Natural killer cell treated with Interleukin-12 subunit alpha and Interleukin-12 subunit beta and Interleukin-15 and Interleukin-18, amount 100 ng/mL, for 72 hours (primary cell): ENCODE measurements at places on chromosomes 4 and X.

GRCh38 chrX:40169193-40170101, 71.7 kb upstream of the BCOR start:
- DNase-seq = peak; percentile 74

DNA sequence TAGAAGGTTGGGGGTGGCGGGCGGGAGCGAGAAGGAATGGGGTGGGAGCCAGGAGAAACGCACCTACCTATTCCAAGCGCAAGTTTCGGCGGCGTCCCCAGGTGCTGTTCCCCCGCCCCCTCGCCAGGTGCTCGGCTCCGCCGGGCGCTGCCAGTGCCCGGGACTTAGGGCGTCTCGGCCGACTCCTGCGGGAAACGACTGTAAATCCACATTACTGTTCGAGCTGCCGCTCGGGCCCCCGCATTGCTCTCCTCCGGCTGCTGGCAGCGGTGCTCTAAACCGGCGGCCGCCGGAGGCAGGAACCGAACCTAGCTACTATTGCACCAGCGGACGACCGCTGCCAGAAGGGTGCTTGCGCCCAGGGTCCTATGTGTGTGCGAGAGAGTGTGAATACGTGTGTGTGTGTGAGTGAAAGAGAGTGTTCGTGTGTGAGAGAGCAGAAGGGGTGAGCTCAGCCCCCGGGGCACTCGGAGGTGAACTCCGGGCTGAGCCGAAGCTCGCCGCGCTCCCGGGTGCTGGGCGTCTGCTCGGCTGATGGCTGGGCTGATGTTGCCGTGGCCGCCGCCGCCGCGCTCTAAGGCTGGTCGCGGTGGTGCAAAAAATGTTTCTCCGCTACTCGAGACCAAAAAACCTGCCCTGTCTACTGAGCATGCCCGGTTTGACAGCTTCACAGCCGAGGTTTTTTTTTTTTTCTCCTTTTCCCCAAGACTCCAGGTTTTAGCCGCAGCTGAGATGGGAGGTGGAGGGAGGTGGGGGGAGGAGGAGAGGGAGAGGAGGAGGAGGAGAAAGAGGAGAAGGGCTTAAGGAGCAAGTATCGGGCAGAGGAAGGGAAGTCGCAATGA, 115.7 kb upstream of the TEX13C start:
- DNase-seq = no peak

GRCh38 chrX:108439426-108439942, at the start of gene COL4A5:
TSS of gene COL4A5 (plus strand) at chrX:108439838. CDS start at chrX:108440126, 288 bp downstream.
- no peak for DNase-seq

- no peak for DNase-seq
Measured at GRCh38 chr4:128606173-128606572, 203.3 kb upstream of the JADE1 start.

DNA sequence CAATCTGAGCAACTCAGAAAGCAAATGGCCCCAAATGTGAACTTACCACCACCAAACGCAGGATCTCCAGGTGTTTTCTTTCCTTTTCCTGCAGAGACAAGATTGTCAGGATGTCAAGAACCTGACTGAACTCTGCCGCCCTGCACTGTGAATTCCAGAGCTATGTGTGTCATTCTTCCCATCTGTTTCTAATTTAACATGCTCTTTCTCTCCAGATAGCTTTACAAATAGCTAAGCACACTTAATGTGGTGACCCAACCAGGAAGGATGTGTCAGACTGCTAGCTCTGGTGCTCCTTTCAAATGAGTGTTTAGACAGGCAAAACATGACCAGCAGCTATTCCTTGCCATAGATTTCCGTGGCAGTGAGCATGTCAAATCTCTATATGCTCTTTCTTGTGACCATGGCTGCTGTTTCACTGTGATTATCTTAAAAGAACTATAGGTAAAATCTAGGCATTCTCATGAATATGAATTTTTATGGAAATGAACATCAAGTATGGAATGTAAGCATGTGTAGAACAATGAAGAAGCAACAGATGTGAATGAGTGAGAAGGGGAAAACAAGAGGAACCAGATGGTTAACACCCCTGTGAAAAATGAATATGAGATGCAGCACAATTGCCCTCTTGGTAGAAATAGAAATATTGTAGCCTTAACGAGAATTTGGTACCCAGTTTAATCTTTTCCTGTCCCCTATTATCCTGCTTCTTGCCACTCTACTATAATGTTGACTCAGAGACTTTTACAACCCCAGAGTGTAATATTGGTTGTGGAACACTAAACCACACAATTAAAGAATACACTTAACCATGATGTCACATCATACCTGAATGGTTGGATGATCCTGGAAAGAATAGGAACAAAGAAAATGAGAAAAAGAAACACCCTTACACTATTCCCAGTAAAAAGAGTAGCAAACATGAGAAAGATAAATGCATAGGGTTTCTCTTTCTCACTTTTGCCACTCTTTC, 247.8 kb upstream of the DKK2 start:
- DNase-seq = no peak

DNA sequence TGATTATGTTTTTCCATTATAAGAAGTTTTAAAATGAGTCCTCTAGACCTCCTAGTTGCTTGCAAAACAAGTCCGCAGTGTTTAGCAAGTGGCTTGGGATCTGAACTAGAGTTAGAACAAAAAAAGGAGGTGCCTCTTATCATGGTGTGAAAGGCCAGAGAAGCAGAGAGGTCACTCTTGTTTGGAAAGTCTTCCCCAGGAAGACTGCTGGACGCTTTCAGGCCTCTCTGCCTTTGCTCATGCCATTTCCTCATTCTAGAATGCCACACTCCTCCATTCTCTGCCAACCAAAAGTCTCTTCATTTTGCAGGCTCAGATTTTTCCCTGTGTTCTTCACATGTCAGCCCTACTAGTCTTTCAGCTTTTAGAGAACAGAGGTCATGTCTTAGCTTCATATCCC, 14.9 kb downstream of the PARM1 start:
- DNase-seq = no peak

GRCh38 chrX:101803451-101803850, 128.4 kb downstream of the ZMAT1 start:
- no peak for DNase-seq

- DNase-seq = no peak
Measured at GRCh38 chr4:71828470-71828869, 44.6 kb upstream of the GC start.

DNA sequence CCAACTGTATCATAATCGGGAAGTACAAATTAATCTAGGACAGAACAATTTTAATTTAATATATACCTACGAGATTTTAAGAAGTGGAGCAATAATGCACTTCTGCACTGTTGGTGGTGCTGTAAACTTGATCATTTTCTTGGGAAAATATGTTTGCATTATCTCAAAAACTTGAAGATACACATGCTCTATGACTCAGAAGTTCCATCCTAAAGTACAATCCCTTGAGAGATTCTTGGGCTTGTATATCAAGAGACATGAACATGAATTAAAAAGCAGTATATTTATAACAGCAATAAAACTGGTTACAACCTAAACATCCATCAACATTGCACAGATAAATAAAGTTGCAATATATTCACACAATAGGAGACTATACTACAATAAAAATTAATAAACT, 168.8 kb downstream of the CLCN4 start:
- DNase-seq = no peak

DNA sequence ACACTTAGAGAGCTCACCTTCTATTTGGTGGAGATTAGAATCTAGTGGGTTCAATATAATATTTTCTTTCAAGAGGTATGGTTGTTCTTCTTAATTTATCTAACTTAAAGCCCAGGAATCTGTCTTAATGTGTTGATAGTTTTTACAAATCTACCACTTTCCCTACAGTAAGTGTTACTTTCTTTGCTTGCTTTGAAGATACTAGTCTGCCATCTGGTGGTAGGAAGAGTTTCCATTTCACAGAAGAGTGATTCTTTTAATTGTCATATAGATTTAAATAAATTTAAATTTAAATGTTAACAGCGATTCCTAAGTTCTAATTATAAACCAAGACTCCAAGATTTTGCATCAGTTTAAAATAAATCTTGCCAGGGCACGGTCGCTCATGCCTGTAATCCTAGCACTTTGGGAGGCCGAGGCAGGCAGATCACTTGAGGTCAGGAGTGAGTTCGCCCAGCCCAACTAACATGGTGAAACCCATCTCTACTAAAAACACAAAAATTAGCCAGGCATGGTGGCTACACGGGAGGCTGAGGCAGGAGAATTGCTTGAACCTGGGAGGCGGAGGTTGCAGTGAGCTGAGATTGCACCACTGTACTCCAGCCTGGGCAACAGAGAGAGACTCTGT, 43.5 kb downstream of the NUDT9 start:
- DNase-seq = no peak

GRCh38 chr4:124111922-124112321, 600.6 kb downstream of the ANKRD50 start:
- no peak for DNase-seq

- no peak for DNase-seq
Measured at GRCh38 chrX:12610079-12610478, 181.1 kb upstream of the PRPS2 start.

DNA sequence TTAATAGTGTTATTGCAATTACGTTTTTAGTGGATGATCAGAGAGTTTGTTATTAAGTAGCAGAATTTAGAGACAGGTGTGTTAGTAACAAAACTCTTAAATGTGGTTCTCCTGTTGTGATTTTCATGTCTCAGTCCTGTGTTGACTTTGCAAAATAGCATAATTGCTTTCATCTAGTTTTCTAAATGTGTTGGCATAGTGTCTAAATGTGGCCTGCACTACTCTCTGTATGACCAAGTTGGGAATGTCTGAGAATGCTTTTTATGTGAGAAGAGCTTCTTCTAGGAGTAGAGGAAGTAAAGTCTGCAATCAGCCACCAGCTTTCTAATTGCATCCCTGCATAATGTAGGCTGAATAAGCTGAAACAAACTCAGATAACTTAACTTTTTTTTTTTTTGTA, 158.6 kb upstream of the FAT1 start:
- no peak for DNase-seq

DNA sequence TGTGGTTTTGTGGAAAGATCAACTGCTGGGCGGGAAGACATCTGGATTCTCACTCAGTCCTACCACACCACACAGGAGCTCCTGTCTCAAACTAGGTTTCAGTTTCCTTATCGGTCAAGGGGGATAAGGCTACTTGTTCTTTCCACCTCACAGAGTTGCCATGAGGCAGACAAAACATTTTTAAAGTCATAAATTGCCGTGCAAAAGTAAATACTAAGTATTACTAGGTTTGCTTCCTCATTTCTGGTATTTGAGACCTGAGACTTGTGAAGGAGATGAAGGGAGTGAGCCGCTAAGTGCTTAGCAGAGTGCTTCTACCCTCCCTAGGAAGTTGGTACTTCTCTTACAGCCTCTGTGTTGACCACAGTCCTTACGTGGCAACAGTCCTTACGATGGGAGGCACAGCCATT, 1.5 kb downstream of the LAP3 start:
- DNase-seq = no peak

DNA sequence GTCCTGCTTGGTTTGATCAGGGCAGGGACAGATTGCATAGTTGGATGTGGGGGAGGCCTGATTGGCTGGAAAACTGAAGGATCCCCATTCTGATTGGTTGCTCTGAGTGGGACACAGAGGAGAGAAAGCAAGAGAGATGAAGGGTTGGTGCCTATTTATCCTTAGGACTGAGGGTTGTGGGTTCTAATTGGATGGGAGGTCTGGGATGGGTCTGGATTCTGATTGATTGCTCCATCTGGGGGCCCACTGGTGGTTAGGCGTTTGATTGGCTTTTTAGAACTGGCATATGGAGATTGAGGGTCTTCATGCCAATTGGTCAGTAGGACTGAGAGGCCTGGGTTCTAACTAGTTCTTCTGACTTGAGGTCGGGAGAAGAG, 644 bp upstream of the EBP start:
- no peak for DNase-seq

GRCh38 chr4:25816591-25817058, 46.2 kb downstream of the SEL1L3 start:
- DNase-seq = no peak

GRCh38 chr4:145909281-145909715, 29.3 kb downstream of the ZNF827 start:
- no peak for DNase-seq

- no peak for DNase-seq
Measured at GRCh38 chrX:131841496-131842437, 181.3 kb upstream of the STK26 start.

DNA sequence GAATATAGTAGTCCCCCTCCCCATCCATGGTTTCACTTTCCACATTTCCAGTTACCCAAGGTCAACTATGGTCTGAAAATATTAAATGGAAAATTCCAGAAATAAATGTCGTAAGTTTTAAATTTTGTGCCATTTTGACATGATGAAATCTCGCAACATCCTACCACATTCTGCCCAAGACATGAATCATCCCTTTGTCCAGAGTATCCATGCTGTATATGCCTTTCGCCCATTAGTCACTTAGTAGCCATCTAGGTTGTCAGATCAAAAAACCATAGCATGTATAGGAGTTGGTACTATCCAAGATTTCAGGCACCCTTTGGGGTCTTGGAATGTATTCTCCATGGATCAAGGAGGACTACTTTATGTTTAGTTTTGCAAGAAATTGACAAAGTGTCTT, 8.3 kb downstream of the PRRG1 start:
- DNase-seq = no peak

DNA sequence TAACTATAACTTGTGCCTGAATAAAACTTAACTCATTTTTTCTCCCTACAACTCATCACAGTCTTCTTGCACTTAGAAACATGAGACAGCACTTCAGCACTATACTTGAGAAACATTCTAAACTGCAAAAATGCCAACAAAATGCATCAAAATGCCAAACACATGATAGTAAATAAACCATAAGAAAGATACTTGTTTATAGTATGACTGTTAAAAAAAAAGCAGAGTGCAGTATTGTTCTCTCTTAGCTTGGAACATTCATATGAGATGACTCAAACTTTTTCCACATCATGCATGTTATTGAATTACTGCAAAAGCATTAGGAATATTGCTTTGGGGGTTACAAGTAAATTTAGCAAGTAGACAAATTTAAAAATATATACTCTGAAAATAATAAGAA, 135.7 kb upstream of the ANXA10 start:
- DNase-seq = no peak

DNA sequence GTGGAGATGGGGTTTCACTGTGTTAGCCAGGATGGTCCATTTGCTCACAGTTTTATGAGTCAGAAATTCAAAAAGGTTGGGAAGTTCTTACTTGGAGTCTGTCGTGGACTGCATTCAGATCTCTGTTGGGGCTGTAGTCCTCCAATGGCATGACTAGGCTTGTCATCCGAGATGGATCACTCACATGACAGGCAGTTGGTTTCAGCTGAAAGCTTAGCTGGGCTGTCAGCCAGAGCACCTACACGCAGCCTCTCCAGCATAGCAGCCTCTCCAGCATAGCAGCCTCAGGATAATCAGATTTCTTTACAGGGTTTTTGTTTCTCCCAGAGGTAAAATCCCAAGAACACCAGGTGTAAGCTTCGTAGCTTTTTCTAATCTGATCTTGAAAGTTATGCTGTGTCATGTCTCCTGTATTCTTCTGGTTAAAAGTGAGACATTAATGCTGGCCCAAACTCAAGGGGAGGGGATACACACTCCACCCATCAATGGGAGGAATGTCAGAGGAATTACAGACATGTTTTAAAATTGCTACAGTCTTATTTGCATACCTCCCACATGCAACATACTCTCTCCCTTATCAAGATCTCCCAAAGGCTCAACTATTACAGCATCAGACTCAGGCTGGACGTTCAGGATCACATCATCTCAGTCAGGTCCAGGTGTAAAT, 31.6 kb upstream of the SOD3 start:
- DNase-seq = no peak

GRCh38 chrX:28586981-28587551, at the start of gene IL1RAPL1:
TSS of gene IL1RAPL1 (plus strand) at chrX:28587446.
- no peak for DNase-seq
